ENCODE measurements at places on chromosomes 7 and 10.

GRCh38 chr10:93293999-93294398 is 188.1 kb downstream of the MYOF start:
- no peak for DNase-seq

- DNase-seq: no peak
Observed at GRCh38 chr10:48343921-48344598, 37.6 kb downstream of the MAPK8 start.

GRCh38 chr7:138352570-138353461 is 107.2 kb upstream of the TRIM24 start:
- DNase-seq: no peak

- DNase-seq: no peak
Observed at GRCh38 chr7:4820405-4820966, 41.3 kb downstream of the PAPOLB start.

DNA sequence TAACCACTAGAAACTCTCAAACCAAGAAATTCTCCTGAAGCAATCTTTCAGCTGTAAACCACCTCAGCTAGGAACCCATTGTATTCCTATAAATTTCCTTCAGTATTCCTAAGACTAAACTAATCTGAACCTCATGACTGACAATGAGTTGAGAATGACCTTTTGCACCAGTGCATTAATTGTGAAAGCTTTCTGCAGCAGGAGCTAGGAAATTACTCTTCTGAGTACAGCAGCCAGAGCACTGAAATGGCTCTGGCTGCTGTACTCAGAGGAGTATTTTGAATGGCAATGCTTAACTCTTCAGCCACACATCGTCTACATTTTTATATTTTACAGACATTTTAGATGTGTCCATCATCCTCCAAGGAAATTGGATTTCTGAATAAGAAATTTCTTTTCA is 109.7 kb downstream of the PCDH15 start:
- DNase-seq: no peak

GRCh38 chr10:4215485-4215884 is 430.5 kb upstream of the KLF6 start:
- DNase-seq: no peak

- no peak for DNase-seq
Observed at GRCh38 chr7:45389073-45389872, 184.9 kb upstream of the ADCY1 start.

GRCh38 chr7:144391823-144392255 is 11.7 kb downstream of the NOBOX start:
- DNase-seq: no peak

- DNase-seq: peak; percentile 9
Observed at GRCh38 chr7:142799437-142799835, 28.7 kb downstream of the PRSS2 start.

DNA sequence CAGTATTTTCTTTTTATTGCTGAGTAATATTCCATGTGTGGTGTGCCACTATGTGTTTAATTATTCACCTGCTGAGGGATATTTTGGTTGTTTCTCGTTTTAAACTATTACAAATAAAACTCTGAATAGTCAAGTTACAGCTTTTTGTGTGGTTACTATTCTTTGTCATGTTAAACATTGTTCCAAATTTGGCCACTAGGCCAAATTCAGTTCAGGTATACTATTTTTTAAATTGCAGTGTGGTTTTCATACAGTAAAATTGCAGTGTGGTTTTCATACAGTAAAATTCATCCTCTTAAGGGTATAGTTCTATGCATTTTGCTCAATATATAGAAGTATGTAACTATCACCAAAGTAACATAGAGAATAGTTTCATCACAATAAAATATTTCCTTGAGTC is 97.4 kb upstream of the FAM3C start:
- DNase-seq: no peak

DNA sequence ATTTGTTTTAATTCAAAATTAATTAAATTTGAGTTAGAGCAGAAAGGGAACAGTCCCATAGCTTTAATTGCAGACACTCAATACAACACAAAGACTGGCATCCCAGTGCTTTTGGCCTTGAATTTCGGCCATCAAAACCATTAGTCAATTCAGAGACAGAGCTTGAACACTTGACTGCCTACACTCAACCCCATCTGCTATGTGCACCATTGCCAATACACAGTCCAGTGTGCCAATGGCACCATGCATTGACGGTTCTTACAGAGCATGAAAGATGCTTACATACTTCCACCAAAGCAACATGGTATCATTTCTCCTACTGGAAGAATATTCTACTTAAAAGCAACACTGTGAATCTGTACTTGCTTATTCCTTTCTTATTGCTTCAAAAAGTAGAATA is 43.6 kb upstream of the LRRTM3 start:
- no peak for DNase-seq

GRCh38 chr10:69797959-69798358 is 3.7 kb upstream of the COL13A1 start:
- no peak for DNase-seq

DNA sequence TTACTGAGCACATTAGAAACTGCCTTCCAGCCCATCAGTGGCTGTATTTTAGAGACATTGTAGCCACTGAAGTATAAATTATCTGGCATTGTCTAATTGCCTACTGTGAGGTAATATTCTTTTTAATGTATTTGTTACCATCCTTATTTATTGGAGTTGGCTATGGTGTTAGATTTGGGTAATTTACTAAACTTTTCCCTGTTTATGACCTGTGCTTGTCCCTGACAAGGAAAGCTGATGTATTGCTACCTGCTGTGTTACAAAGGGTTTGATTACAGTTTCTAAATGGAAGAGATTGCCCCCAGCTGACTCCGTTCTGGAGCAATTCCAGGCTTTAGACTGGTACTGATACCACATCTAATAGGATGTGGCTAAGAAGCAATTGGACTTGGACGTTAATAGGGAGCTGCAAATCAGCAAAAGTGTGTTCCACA is 12.3 kb upstream of the ASCC1 start:
- DNase-seq: no peak

- peak; percentile 53 for DNase-seq
Observed at GRCh38 chr7:27173511-27173955, 587 bp downstream of the HOXA10 start.

All from ureter (tissue), 1 donor.